ENCODE measurements at places on chromosomes 16 and 17.

DNA sequence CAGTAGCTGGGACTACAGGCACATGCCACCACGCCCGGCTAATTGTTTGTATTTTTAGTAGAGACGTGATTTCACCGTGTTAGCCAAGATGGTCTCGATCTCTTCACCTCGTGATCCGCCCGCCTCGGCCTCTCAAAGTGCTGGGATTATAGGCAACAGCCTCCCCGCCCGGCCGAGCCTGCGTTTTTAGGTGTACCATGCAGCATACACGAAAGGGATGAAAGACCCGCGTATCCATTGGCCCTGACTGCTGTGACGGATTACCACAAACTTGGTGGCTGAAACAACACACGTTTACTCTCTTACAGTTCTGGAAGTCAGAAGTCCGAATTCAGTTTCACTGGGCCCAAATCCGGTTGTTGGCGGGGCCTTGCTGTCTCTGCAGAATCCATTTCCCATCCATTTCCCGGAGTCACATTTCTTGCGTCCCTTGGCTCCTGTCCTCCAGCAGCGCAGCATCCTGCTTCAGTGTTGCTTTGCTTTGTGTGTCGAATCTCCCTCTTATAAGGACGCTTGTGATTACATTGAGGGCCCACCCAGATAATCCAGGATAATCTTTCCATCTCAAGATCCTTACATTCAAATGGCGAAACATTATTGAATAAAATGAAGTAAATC lies 8.3 kb upstream of the GUCY2D start:
- peaks cover 20% of the 10 kb centered on the region for H3K27me3 ChIP-seq
- no peak for DNase-seq
- no peak overlapping the region for H3K27ac ChIP-seq
- no peaks in the 10 kb centered on the region for H3K36me3 ChIP-seq
- peaks cover 4% of the 10 kb centered on the region for H3K4me1 ChIP-seq
- no peak overlapping the region for H3K4me3 ChIP-seq

GRCh38 chr17:36592316-36592715 lies 637 bp downstream of the DHRS11 start:
- H3K36me3 ChIP-seq: peaks cover 7% of the 10 kb centered on the region
- peaks cover 18% of the 10 kb centered on the region for H3K4me1 ChIP-seq
- no peak for DNase-seq
- H3K4me3 ChIP-seq: peak overlapping the region; percentile 73
- H3K27ac ChIP-seq: peak overlapping the region; percentile 76
- H3K27me3 ChIP-seq: no peaks in the 10 kb centered on the region

DNA sequence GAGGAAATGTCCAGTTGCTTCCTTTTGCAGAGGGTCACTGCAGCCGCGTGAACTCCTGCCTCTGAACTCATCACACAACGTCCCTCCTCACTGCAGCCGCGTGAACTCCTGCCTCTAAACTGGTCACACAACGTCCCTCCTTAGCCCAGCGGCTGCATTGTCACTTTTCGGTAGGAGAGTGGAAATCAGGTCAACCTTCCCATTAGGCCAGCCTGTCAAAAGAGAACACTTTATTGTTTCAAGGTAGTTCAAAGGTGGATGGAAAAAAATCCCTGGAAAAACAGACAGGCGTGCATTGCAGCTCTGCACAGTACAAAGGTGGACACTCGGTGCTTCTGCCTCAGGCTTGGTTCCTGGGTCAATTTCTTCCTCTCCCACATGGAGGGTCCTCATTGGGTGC lies 280.2 kb downstream of the FOXL1 start:
- H3K27me3 ChIP-seq: peaks cover 2% of the 10 kb centered on the region
- H3K4me3 ChIP-seq: no peak overlapping the region
- H3K27ac ChIP-seq: no peak overlapping the region

- peak within 1 kb of the TSS; percentile 87 for H3K27ac ChIP-seq
- no peaks in the 10 kb centered on the region for H3K36me3 ChIP-seq
- H3K27me3 ChIP-seq: peaks cover 23% of the 10 kb centered on the region
- H3K4me1 ChIP-seq: peaks cover 21% of the 10 kb centered on the region
- H3K4me3 ChIP-seq: peak within 1 kb of the TSS; percentile 93
These were observed at the start of gene ARHGAP44 for GRCh38 chr17:12789481-12790248. Gene ARHGAP44, plus strand, starts transcription at chr17:12789498. Its CDS starts 341 bp downstream, at chr17:12789839.

DNA sequence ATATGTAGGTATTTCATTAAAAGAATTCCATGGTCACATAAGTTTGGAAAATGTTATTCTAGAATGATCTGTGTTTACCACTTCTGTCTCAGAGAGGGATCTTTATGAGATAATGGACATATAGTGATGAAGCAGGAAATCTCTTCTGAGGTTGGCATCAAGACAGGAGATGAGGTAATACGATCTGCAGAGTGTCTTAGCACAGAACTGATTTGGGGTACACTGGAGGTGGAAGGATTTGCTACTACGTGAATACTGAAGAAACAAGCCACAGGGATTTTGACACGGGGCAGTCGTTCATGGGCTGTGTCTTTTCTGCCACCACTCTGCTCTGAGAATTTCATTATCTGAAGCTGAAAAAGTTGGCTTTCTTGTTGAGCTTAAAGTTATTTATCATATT lies 5.5 kb downstream of the CBFB start:
- no peak for DNase-seq
- H3K4me3 ChIP-seq: no peak overlapping the region
- no peaks in the 10 kb centered on the region for H3K27me3 ChIP-seq
- peak overlapping the region; percentile 71 for H3K27ac ChIP-seq

- H3K4me1 ChIP-seq: peaks cover 23% of the 10 kb centered on the region
- no peaks in the 10 kb centered on the region for H3K27me3 ChIP-seq
- no peaks in the 10 kb centered on the region for H3K36me3 ChIP-seq
- peak overlapping the region; percentile 80 for H3K27ac ChIP-seq
These were observed 41.7 kb downstream of the SEC14L1 start for GRCh38 chr17:77182205-77183172.

GRCh38 chr16:275786-276232 lies at the start of gene RGS11:
Gene RGS11, minus strand, starts transcription at chr16:275944. Its CDS starts 33 bp downstream, at chr16:275911.
- no peak for DNase-seq
- H3K27ac ChIP-seq: no peak within 1 kb of the TSS
- peaks cover 53% of the 10 kb centered on the region for H3K27me3 ChIP-seq
- H3K4me3 ChIP-seq: peak within 1 kb of the TSS; percentile 67
- H3K36me3 ChIP-seq: no peaks in the 10 kb centered on the region

- H3K36me3 ChIP-seq: no peaks in the 10 kb centered on the region
- no peak overlapping the region for H3K27ac ChIP-seq
- H3K4me3 ChIP-seq: no peak overlapping the region
- peaks cover 5% of the 10 kb centered on the region for H3K4me1 ChIP-seq
These were observed 634.6 kb upstream of the SOX9 start for GRCh38 chr17:71486261-71486660.

DNA sequence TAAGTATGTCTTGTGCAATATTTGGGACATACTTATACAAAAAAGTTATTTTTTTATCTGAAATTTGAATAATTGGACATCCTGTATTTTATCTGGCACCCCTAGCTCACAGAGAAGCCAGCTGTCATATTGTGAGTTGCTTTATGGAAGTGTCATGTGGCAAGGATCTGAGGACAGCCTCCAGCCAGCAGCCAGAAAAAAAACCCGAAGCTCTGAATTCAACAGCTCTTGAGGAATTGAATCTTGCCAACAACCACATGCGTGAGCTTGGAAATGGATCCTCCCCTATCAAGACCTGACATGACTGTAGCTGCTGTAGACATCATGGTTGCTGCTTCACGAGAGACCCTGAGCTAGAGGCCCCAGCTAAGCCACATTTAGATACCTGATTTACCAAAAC lies 187.2 kb upstream of the SHISA6 start:
- no peaks in the 10 kb centered on the region for H3K4me1 ChIP-seq
- H3K4me3 ChIP-seq: no peak overlapping the region
- H3K27me3 ChIP-seq: no peaks in the 10 kb centered on the region
- H3K27ac ChIP-seq: no peak overlapping the region

DNA sequence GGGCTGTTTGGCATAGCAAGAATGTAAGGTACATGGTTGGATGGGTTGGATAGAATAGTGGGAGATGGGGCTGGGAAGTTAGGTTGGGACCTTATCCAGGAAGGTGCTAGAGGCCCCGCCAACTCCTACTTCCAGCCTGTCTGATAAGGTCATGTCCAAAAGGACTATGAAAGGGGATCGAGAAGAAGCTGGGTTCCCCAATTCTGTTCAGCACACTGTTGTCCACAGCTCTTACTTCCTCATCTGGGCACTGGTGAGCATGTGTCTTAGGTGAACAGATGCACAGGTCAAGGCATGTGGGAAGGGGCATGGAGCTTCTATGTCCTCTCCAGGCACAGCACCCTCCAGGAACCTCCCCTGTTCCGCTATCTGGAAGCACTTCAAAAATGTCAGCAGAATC lies 5.6 kb upstream of the ULK2 start:
- no peaks in the 10 kb centered on the region for H3K36me3 ChIP-seq
- H3K27ac ChIP-seq: no peak overlapping the region
- no peak for DNase-seq
- H3K27me3 ChIP-seq: no peaks in the 10 kb centered on the region
- no peak overlapping the region for H3K4me3 ChIP-seq

DNA sequence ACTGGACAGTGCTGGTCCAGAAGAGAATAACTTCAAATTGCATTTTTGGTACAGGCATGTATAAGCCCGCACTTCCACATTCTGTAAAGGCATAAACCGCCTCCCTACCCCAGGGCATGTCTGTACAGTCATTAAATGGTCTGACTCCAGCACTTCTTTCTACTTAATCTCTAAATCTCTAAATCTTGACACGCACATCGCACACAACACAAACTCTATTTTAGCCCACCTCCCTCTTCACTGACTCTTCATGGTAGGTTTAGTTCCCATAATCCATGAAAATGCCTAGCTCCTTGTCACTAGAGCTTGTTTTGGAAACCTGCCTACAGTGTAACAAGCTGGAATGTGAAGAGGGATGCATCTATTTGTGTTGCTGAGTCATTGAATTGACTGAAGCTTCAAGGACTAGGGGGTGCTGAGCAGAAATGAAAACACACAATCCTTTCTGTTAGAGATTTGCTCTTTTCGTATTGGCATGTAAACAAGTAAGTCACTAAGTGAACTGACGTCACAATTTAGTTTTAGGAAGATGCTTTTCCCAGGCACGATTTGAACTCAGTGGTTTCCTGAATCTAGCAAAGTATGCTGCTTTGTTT lies 1.6 kb upstream of the DUSP14 start:
- H3K27me3 ChIP-seq: no peaks in the 10 kb centered on the region
- H3K36me3 ChIP-seq: no peaks in the 10 kb centered on the region
- no peak for DNase-seq
- H3K27ac ChIP-seq: peak overlapping the region; percentile 52

DNA sequence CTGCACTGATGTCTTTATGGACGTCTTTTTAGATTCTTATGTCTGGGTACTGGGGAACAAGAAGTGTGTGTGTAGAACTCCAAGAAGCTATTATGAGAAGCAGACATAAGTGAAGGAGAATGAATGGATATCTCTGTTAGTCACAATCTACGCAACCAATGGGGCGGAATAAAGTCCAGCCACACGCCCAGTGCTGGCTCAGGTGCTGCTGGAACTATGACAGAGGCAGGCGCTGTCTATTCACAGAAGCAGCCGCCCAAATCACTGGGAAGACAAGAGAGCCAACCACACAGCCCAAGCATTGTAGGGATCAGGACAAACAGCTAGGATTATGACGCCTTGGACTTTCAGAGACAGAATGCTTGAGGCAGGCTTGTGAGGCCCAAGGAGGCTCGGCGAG lies 43.9 kb upstream of the ICAM2 start:
- no peaks in the 10 kb centered on the region for H3K27me3 ChIP-seq
- H3K4me3 ChIP-seq: no peak overlapping the region
- DNase-seq: no peak
- no peak overlapping the region for H3K27ac ChIP-seq
- H3K4me1 ChIP-seq: peaks cover 5% of the 10 kb centered on the region

DNA sequence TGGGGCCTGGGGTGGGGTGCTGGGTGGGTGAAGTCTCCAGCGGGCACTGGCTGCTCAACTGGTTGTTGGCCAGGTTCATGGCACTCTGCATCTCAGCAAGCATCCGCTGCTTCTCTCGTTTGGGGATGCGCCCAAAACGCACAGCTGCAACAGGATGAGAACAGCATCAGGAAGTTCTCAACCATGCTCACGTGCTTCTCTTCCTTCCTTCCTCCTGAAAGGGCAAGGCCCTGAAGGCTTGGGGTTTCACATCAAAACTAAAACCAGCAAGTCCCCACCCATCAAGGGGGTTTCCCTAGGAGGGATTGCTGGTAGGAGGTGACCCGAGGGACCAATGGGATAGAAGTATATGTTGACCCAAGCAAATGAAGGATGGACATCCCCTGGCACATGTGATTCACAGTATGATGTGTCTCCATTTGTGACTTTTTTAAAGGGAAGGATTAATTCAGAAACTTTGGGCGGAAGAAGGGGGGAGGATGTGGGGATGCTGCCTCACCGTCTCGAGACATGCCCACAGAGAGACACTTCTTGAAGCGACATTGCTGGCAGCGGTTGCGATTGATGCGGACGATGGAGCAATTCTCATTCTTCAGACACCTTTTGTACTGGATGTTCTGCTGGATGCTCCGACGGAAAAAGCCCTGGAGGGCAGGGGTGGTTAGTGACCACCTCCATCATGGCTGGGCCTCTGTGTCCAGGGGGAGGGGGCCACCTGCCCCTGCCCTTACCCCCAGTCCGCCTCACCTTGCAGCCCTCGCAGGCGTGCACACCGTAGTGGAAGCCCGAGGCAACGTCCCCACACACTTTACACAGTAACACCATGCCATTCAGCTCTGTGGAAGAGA lies 4.2 kb downstream of the NR1D1 start:
- H3K4me3 ChIP-seq: no peak overlapping the region
- H3K27me3 ChIP-seq: no peaks in the 10 kb centered on the region
- peaks cover 14% of the 10 kb centered on the region for H3K36me3 ChIP-seq

DNA sequence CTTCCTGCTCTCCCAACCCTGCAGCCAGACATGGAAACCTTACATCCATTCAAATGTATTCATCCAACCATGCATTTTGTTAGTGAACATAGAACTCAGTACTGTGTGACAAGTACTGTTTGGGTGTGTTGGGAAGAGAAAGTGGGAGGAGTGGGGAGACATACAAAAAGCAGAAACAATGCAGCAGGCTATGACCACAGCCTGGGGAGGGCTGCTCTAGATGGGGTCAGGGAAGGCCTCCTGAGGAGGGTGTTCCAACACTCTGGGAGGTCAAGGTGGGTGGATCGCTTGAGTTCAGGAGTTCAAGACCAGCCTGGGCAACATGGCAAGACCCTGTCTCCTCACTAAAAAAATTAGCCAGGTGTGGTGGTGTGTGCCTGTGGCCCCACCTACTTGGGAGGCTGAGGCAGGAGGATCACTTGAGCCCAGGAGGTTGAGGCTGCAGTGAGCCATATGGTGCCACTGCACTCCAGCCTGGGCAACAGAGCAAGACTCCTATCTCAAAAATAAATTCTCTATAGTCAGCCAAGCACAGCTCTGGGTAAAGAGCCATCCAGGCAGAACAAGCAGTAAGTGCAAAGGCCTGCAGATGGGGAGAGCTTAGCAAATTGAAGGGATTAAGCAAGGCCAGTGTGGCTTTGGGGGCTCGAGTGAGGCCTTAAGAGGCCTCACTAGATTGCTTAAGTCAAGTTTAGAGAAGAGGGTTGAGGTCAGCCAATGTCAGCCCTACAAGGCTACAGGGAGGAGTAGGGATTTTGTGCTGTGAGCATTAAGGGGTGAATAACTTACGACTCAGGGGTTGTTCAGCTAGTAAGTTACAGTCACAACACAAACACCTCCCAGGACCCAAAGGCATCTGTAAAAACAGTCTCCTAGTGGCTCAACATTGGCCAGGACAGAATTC lies 5.5 kb downstream of the SLC13A2 start:
- DNase-seq: no peak
- H3K27me3 ChIP-seq: peaks cover 1% of the 10 kb centered on the region
- no peak overlapping the region for H3K4me3 ChIP-seq
- no peak overlapping the region for H3K27ac ChIP-seq
- H3K36me3 ChIP-seq: no peaks in the 10 kb centered on the region

All from mesothelial cell of epicardium (in vitro differentiated cells).